ENCODE measurements at places on chromosomes 2 and 18.

- DNase-seq = no peak
Observed at GRCh38 chr2:122105877-122106206, 350.4 kb downstream of the TSN start.

GRCh38 chr2:46006473-46007025, 290.7 kb upstream of the EPAS1 start:
- DNase-seq = no peak

DNA sequence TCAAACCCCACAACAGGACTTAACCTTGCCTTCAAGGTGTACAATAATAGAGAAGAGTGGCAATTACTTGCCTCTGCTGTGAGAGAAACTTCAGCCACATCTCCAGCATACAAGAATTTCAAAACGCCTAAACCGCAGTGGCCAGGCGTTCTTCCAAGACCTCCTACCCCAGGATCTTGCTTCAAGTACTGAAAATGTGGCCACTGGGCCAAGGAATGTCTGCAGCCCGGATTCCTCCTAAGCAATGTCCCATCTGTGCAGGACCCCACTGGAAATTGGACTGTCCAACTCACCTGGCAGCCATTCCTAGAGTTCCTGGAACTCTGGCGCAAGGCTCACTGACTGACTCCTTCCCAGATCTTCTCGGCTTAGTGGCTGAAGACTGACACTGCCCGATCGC, 2.8 kb upstream of the CYB5A start:
- DNase-seq = no peak

DNA sequence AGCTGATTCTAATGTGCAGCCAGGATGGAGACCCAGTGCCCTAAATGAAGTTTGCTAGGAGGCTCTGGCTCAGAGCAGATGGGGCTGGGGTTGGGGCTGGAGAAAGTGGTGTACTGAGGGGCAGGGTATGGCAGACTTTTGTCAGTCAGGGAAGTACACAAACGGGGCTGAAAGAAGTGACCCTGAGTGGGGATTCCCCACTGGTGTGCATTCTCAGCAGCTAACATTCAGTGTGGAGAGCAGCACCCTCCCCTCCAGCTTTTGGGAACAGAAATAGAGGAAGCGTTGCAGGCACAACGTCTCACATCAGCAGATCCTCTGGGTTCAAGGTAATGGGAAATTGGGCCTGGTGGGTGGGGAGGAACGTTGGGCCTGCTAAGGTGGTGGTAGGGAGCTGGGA, 89.1 kb upstream of the GCFC2 start:
- DNase-seq = no peak
